Nephron progenitor cell (in vitro differentiated cells): ENCODE measurements at places on chromosomes 1 and 21.

- no peak for DNase-seq
These were observed 175.9 kb downstream of the GREM2 start for GRCh38 chr1:240435996-240436566.

DNA sequence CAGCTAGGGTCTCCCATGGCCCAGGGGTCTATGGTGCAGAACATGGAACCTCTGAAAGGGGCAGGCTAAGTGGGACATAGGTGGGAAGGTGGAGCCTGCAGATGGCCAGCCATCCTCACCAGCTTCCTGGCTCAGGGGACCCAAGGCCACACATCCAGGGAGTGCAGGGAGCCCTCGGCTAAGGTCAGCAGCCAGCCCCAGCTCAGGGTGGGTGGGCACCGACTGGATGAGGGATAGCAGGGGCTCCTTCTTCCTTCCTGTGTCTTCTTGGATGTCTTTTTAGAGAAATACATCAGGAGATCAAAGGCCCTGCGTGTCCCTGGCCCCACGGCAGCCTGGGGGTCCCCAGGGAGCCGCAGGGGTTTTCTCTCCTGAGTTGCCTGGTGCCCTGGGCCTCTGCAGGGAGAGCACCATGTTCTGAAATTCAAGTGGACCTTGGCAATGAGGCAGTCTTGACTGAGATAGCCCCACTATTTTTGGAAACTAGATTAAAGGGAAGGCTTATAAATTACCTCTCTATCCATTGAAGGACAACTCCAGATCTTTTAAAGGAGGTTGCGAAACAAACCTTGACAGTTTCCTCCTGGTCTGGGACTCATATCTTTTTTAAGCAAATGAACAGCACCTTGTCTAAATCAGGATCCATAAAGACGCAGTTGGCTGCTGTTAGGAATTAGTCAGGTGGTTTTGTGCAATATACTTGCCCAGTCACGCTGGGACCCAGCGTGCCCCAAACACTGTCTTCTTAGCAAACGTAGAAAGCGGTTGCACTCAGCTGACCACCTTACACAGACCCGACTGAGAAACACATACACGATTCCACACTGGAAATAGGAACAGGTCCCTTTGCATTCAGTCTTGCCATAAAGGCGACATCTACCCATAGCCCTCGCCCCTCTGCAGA is 242.3 kb downstream of the TOMM20 start:
- DNase-seq: no peak

DNA sequence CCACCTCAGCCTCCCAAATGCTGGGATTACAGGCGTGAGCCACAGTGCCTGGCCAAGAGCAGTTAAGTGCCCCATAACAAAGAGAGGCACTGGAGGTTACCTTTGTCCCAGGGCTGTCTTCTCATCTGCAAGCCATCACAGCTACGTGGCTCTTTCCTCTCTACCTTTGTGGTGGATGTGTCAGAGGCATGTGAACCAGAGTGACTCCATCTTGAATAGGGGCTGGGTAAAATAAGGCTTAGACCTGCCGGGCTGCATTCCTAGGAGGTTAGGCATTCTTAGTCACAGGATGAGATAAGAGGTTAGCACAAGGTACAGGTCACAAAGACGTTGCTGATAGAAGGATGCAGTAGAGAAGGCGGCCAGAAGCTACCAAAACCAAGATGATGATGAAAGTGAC is 59.4 kb upstream of the POU2F1 start:
- DNase-seq: no peak

GRCh38 chr1:177568622-177569021 is 397.9 kb downstream of the BRINP2 start:
- no peak for DNase-seq

- DNase-seq: no peak
These were observed 51.0 kb downstream of the SCP2 start for GRCh38 chr1:52978045-52978444.

- no peak for DNase-seq
These were observed 113.3 kb upstream of the DPT start for GRCh38 chr1:168842306-168842705.

- no peak for DNase-seq
These were observed 6.5 kb downstream of the CACHD1 start for GRCh38 chr1:64476251-64476952.

DNA sequence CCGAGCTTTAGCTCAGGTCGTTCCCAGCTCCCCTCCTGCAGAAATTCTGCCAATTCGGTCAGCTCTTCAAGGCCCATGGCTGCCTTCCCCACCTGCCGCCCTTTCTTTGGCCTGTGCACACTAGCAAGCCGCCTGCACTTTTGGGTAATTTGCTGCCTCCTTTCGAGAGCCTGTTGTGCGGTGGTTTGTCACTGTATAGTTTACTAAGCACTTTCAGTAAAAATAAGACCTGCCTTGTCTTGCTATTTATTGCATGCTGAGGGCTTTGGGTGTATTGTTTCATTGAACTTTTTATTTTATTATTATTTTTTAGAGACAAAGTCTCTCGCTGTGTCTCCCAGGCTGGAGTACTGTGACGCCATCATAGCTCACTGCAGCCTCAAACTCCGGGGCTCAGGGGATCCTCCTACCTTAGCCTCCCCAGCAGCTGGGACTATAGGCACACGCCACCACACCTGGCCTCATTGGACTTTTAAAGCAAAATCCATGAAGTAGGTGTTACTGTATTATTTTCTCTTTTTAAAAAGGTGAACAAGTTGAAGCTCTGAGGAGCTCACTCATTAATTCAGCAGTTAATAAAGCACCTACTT is 1.1 kb upstream of the FABP3 start:
- no peak for DNase-seq

DNA sequence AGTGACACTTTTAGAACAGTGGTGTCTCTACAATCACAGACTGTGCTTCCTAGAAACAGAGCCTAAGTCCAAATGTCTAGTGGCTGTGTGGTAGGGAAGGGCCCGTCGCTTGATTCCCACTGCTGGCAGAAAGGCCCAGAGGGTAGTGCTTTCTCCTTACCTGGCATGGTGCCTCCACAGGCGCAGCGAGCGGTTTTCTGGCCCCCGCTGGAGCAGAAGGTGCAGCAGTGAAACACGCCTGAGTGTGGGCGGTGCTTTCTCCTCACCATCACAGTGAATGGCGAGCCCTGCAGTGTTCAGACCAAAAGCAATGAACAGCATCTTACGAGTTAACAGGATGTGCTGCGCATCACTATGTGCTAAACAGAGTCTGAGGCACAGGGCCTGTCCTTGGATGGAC is 8.3 kb downstream of the TRIM45 start:
- DNase-seq: no peak

GRCh38 chr1:158059984-158060383 is 66.5 kb downstream of the KIRREL1 start:
- DNase-seq: peak; percentile 60

- no peak for DNase-seq
These were observed 18.1 kb upstream of the ZBTB8A start for GRCh38 chr1:32521165-32521564.

DNA sequence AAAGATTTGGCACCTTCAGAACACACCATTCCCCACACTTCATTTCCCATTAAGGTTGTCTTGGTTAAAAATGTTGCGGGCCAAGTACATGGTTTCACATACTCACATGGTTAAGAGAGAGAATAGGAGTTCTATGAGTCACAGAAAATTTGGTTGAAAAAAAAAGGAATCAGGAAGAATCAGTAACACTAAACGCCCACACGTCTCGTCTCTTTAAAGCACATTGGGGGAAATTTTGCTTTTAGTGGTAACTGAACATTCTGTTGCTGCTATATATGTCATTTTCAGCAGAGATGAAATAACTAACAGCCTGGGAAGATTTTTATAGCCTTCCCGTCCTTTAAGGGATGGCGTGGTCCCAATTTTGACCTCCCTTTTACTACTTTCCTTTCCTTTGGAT is 132.9 kb upstream of the ERG start:
- no peak for DNase-seq

DNA sequence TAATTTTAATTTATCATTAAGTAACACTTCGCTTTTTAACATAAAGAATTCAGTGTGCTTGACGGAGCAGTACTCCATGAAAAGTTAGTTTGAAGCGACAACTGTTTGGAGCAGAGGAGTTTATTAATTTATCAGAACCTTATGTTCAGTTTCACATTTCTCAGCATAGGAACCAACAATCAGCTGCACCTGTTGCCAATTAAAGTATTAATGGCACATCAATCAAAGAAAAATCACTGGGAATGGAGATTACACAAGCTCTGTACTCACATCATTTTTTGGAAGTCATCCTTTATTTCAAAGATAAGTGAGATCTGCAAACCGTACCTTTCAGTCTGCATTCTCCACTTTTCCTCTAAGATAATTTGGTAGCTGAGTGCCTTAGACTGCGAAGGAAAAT is 344.6 kb downstream of the LMO4 start:
- DNase-seq: no peak

DNA sequence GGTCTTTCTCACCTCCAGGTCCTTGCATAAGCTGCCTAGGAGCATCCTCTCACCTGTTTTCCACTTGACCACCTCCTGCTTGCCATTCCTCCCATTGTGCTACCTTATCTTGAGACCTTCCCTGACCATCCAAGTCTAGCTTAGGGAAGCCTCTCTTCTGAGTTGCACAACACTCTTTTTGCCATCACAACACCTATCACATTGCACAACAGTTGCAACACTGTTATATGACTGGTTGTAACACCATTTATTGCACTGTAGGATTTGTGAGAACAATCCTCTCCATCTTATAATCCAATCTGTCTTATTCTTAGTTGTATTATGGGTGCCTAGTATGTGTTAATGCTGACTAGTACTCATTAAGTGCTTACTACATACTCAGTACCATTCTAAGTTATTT is 488.7 kb downstream of the OMA1 start:
- DNase-seq: no peak

- no peak for DNase-seq
These were observed 80.1 kb downstream of the STUM start for GRCh38 chr1:226628612-226629155.

DNA sequence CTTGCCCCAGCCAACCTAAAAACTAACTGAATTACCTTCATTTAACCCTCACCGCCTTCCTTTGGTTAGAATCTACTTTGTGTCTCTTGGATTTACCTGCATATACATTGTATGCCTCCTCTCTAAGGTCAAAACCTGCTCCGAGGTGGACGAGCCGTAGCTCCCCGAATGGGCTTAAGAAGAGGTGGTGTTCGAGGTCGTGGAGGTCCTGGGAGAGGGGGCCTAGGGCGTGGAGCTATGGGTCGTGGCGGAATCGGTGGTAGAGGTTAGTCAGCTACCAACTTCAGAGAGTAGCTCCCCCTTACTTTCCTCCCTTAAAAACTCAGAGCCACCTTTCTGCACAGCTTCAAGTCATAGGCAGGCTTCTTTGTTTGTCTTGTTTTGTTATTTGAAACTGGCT is 9.2 kb downstream of the CHTOP start:
- no peak for DNase-seq

- no peak for DNase-seq
These were observed 89.7 kb upstream of the ADAR start for GRCh38 chr1:154697710-154698109.

- DNase-seq: no peak
These were observed 234.1 kb upstream of the POGK start for GRCh38 chr1:166605137-166605536.

DNA sequence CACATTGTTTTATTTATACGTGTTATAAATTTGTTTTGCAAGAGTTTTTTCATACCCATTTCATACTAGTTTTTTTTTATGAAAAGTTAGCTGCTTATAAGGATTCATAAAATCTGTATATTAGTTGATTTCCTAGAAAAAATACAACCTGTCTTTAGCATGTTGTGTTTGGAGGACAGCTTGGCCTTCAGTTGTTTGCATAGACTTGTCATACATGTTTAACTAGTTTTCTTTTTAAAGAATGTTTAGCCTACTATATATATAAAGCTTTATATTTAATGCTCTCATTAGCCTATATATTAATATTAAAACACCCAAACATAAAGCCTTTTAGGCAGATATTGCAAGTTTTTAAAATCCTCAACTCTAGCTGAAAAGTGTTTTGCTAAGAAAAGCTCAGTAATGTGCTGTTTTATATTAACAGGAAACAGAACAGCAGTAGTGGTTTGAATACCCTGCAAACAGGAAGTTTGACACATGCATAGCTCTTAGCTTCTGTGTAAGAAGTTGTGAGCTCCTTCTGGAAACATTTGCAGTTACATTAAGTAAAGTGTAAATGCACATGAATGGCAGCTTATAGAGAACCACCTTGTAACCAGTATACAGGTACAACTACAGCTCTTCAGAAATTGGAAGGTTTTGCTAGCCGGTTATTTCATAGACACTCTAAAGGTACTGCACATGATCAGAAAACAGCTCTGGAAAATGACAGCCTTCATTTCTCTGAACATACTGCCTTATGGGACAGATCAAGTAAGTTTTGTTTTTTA is at the start of gene PRKACB:
TSS of gene PRKACB (plus strand) at position 476 of the 770 bp plus-strand sequence. CDS start at position 567, 91 bp downstream.
- DNase-seq: no peak

DNA sequence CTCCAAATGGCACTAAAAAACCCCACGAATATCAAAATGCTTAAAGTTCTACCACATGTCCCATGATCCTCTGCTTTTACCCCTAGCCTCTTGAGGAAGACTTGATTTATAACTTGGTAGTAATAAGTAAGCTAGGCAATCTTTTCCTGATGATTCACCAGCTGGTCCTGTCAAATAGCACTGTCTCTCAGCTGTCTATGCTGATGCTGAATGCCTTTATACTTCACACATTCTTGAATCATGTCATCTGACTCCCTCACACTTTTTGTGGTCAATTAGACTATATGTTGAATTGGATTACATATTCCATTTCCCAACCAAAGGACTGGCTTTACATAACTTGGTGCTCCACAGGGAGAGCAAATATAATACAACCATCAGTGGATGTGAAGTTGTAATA is 16.6 kb downstream of the C21orf91 start:
- no peak for DNase-seq

DNA sequence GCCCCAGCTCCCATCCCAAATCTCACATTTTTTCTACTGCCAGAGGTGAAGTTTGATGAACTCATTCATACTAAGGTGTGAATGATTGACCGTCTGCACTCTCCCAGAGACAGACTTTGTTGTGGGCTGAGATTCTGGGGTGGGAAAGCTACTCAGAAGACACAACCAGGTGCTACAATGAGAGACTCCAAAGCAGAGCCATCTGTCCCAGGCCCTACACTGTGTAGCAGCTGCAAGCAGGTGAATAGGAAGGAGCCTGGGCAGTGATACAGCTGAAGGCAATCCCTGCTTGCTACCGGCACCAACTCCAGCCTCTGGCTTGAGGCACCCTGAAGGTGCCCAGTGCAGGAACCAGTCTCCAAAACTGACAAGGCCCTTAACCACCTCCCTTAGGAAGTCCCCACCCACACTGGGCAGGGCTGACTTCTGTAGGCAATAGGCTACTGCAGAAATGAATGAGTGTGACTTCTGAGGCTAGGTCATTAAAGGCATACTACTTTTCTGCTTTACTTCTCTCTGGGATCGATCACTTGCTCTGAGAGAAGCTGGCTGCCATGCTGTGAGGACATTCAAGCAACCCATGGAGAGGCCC is 79.7 kb upstream of the RUNX3 start:
- no peak for DNase-seq

GRCh38 chr1:42282867-42283583 is 52.0 kb downstream of the FOXJ3 start:
- no peak for DNase-seq
